Hair follicle dermal papilla cell (primary cell): ENCODE measurements at places on chromosomes 2 and 18. TPM values are rescaled to one million over a fixed set of nuclear protein-coding genes. Genes with fewer than 3 reads are reported as not detected.

CXCR1 gene
- not detected in 2 replicates for total RNA-seq

CERS6 gene
- 19.0 and 21.0 TPM in 2 replicates for total RNA-seq

TTC31 gene
- 17.0 and 19.0 TPM in 2 replicates for total RNA-seq

SLC66A3 gene
- total RNA-seq, result 48.7 and 60.8 TPM in 2 replicates

RTN4 gene
- total RNA-seq, result 202 and 212 TPM in 2 replicates

GREB1 gene
- 0.12 and 0.65 TPM in 2 replicates for total RNA-seq

SRD5A2 gene
- 2.9 and 11.4 TPM in 2 replicates for total RNA-seq

RNMT gene
- 26.6 and 31.3 TPM in 2 replicates for total RNA-seq

SP5 gene
- not detected in 2 replicates for total RNA-seq

IL18RAP gene
- total RNA-seq, result not detected in 2 replicates

EFEMP1 gene
- total RNA-seq, result 104 and 364 TPM in 2 replicates

CHRND gene
- not detected in 2 replicates for total RNA-seq

GTF2A1L gene
- 1.2 and 1.3 TPM in 2 replicates for total RNA-seq

MYOM1 gene
- 0.32 and 0.36 TPM in 2 replicates for total RNA-seq

C2orf74 gene
- total RNA-seq, result 5.5 and 6.8 TPM in 2 replicates

NIF3L1 gene
- 15.3 and 16.9 TPM in 2 replicates for total RNA-seq

IL18R1 gene
- 1.3 and 5.7 TPM in 2 replicates for total RNA-seq

CPS1 gene
- total RNA-seq, result 21.4 and 25.3 TPM in 2 replicates

SLC35F6 gene
- total RNA-seq, result 73.3 and 74.2 TPM in 2 replicates

MEIS1 gene
- 42.4 and 57.8 TPM in 2 replicates for total RNA-seq

EFR3B gene
- total RNA-seq, result 0.16 and 0.49 TPM in 2 replicates

AKAIN1 gene
- not detected in 2 replicates for total RNA-seq
